ENCODE measurements at places on chromosomes 13 and 19.

DNA sequence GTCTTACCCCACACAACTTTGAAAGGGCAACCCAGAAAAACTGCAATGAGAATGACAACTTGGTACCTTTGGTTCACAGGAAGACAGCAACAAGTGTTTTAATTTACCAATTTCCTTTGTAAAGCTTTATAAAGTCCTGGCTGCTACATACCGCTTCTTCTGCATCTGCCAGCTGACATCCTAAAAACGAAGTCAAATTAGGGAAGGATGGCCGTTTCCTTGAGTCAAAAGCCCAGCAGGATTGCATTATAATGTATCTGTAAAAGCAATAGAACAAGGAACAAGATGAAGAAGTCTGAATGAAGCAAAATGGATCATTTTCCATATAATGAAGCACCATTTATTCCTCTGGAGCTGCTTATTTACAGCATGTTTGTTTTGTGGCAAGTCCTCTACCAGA is 25.8 kb upstream of the URAD start:
- no peak for DNase-seq

DNA sequence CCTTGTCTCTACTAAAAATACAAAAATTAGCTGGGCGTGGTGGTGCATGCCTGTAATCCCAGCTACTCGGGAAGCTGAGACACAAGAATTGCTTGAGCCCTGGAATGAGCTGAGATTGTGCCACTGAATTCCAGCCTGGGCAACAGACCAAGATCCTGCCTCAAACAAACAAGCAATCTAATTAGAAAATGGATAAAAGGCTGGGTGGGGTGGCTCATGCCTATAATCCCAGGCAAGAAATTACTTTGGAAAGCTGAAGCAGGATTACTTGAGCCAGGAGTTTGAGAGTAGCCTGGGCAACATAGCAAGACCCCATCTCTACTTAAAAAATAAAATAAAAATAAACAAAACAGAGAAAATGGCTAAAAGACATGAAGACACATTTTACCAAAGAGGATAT is 77.0 kb downstream of the CAB39L start:
- no peak for DNase-seq

- DNase-seq, result no peak
These were observed 8.2 kb upstream of the SUCLA2 start for GRCh38 chr13:48009284-48009683.

DNA sequence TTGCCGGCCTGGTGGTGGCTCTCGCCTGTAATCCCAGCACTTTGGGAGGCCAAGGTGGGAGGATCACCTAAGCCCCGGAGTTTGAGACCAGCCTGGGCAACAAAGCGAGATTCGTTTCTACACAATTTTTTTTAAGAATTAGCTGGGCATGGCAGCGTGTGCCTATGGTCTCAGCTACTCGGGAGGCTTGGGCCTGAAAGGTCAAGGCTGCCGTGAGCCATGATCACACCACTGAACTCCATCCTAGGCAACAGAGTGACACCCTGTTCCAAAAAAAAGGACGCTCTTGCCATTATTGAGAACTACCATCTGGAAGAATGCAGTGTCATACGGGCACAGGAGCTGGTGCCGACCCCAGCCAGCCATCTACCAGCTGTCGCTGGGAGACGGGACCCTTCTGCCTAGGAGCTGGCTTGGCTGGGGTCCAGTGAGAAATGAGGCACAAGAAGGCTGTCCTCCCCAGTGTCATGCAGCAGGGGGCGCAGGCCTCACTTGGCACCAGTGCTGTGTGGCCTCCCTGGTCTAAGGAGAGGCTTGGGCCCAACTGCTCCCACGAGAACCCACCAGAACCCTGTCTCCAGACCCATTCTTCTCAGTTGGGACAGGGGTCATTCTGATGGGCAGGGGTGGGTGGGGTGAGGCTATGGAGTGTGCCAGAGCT is 12.2 kb upstream of the RELB start:
- DNase-seq, result no peak

DNA sequence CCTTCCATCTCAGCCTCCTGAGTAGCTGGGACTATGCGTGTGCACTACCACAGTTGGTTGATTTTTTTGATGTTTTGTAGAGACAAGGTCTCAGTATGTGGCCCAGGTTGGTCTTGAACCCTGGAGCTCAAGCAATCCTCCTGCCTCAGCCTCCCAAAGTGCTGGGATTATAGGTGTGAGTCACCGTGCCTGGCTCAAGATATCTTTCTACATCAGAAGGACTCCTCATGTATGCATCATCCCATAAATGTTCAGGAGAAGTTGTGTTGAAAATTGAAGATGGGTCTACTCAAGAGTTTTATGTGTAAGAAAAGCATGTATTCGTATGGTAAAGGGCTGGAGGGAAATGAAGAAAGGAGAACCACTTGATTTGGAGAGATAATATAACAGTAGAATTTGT is 71.8 kb upstream of the STK24 start:
- no peak for DNase-seq

DNA sequence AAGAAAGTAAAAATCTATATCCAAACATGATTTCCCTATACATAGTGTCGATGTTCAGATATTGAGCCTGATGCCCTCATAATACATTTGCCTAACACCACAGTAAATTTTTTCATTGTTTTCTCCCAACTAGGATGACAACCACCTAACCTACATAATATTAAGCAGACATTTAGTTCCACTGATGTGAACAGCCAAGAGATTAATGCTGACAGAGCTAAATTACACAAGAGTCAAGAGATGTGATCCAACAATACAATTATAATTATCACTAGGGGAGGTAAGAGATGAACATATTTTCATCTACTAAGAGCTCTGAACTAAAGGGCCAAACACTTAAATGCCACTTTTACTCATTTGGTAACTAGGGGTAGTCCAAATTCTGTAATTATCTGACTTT is 145.9 kb downstream of the DACH1 start:
- no peak for DNase-seq

GRCh38 chr13:75220861-75221260 is 261.1 kb downstream of the TBC1D4 start:
- DNase-seq, result no peak

DNA sequence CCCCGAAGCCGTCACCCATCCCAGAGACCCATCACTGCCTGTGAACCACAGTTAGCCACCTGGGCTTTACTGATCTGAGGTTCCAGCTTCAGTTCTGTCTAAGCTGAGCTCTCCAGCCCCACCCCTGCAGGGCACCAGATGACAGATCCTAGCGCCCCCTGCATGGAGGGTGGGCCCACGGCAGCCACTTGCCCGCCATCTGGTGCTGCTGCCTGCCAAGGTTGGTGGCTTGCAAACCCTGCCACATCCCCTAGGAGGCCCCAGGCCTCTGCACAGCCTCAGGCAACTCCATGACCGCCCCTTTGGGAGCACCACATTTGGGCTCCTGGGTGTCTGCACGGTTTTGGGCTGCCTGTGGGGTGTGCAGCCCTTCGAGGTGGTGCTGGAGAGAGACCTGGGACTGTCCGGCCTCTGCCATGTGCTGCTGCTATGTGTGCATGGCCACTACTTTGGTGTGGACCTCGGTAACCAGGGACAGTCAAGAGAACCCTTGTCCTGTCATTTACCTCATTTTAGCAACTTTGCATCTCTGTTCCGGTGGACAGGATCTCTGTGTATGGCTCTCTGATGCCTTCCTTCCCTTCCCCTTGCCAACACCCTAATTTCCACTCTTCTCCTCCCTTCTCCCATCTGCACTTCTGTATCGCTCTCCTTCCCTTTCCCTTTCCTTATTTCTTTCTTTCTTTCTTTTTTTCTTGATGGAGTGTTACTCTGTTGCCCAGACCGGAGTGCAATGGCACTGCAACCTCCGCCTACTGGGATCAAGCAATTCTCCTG is 17.4 kb upstream of the SDHAF1 start:
- peak; percentile 25 for DNase-seq

- DNase-seq, result no peak
These were observed 53.3 kb upstream of the C13orf46 start for GRCh38 chr13:114027046-114027715.

DNA sequence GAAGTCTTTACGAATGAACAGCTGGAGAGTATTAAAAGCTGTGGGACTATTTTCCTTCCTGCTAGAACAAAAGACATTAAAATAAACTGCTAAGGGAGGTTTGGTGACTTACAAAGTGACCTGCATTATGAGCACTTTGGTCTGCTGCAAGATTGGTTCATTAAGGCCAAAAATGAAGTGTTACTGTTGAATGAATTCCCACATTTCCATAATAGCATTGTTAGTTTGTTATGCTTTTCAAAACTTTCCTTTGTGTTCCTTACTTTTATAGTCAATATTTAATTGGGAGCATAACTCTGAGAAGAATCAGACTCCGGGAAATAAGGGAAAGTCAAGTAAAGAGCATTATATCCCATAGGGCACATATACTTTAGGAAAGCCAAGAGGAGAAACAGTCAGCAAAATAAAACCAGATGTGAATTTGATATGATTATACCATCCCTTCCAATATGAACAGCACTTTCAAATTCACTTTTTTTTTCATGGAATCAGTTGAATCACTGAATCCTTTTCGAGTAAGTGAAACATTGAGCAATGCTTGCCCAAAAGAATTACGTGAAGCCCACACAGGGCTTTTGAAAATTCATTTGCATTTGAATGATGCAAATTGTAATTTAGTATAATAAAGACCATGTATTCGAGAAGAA is 112.6 kb downstream of the KCTD12 start:
- no peak for DNase-seq

GRCh38 chr13:62035981-62036380 is 620.3 kb upstream of the PCDH20 start:
- no peak for DNase-seq

DNA sequence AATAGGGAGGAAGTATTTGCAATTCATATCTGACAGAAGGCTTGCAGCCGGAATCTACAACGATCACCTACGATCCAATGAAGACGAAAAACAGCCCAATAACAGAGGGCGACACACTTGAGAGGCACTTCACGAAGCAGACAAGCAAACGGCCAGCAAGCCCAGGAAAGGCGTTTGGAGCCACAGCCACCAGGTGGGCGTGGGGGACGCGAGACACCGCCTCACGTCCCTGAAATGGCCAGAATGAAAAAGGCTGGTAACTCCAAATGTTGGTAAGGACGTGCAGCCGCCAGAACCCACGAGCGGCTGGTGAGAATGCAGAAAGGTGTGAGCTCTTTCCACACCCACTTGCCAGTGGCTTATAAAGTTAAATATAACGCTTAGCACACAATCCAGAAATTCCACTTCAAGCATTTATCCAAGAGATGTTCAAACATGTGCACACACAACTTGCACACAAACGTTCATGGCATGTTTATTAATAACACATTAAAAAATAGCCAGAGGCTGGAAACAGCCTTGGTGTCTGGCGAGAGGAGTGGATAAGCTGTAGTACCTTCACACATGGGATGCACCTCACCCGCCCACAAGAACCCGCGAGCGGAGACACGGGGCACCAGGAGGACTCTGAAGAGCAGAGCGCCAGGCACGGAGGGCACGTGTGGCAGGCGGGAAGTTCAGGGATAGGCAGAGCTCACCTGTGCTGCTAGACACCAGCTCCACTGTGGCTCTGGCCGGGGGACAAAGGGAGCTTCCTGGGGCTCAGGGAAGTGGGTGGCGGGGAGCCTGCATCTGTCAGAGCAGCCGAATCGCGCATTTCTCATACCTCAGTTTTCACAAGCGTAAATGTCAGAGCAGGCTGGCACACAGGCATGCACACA is 89.3 kb downstream of the SPACA7 start:
- DNase-seq, result no peak

GRCh38 chr19:42091742-42092141 is 15.8 kb downstream of the ZNF574 start:
- DNase-seq, result no peak

- no peak for DNase-seq
These were observed 20.6 kb downstream of the LRRC63 start for GRCh38 chr13:46232281-46232680.

DNA sequence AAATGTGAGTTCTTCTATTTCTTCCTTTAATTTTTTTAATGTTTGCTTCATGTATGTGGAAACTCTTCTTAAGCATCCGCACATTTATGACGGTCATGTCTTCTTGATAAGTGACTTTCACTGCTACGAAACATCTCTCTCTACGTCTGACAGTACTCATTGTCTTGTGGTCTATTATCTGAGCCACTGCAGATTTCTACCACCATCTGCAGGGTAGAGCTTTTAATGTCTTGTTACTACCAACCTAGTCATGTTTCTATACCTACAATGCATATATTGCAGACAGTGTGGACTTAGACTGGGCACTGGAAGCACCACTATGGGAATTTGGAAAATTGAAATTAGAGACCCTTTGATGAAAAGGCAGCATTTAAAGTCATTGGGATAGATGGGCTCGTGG is 75.4 kb upstream of the ARHGEF7 start:
- no peak for DNase-seq

GRCh38 chr13:104357672-104358354 is 1291.6 kb upstream of the SLC10A2 start:
- DNase-seq, result no peak

DNA sequence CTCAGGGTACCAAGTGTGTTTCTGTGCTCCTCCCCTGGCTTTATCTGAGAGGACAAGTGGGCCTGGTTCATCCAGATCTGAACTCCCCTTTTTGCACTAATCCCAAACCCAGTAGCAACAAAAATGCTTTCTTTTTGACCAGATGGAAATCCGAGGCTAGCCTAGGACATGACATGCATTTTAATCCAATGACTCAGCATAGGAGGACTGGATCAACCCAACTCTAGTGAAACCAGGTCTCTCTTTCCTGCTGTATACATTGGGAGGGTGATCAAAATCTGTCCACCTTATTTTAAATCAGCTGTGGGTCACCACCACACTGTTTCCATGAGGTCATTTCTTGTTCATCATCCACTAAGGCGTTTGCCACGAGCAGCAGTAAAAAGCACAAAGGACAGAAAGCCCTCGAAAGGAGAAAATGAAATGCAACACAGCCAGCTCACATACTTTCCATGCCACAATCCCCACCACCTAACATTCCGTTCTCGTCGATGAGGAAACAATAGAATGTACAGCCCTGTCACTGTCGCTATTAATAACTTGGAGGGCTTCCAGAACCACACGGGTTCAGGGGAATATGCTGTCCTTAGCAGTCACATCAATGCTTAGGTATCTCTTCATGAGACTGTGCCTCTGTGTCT is 543.0 kb downstream of the IRS2 start:
- DNase-seq, result peak; percentile 22

GRCh38 chr19:2449019-2449418 is 7.7 kb downstream of the LMNB2 start:
- DNase-seq, result no peak

GRCh38 chr13:96862999-96863398 is 131.3 kb downstream of the OXGR1 start:
- DNase-seq, result no peak

DNA sequence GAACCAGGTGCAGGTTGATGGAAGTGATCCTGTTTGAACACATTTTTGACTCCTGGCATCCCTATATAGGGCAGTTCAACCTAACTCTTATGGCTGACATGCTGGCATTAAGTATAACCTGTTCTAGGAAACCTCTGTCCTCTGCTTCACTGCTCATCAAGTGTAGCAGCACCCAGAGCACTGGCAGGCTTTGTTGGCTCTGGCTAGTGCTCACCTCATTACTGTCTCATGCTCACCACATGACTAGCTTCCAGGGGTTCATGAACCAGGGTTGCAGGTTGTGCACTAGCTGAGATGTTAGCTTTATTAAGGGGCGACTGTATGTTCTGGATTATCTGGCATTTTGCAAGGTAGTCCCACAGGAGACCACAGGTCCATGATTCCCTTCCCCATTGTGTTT is 63.6 kb downstream of the B3GLCT start:
- no peak for DNase-seq

- DNase-seq, result no peak
These were observed 100.0 kb upstream of the SOX1 start for GRCh38 chr13:111966933-111967332.

GRCh38 chr13:81393110-81393509 is 1052.2 kb upstream of the SPRY2 start:
- no peak for DNase-seq
